ENCODE measurements at places on chromosomes 12 and 14.

- no peak for DNase-seq
These were observed 58.4 kb upstream of the PPP1R12A start for GRCh38 chr12:79993106-79993862.

GRCh38 chr14:95993768-95994592 is 45.2 kb upstream of the C14orf132 start:
- DNase-seq: peak; percentile 49

- DNase-seq: no peak
These were observed 1120.8 kb upstream of the TMEM132C start for GRCh38 chr12:127145929-127146789.

DNA sequence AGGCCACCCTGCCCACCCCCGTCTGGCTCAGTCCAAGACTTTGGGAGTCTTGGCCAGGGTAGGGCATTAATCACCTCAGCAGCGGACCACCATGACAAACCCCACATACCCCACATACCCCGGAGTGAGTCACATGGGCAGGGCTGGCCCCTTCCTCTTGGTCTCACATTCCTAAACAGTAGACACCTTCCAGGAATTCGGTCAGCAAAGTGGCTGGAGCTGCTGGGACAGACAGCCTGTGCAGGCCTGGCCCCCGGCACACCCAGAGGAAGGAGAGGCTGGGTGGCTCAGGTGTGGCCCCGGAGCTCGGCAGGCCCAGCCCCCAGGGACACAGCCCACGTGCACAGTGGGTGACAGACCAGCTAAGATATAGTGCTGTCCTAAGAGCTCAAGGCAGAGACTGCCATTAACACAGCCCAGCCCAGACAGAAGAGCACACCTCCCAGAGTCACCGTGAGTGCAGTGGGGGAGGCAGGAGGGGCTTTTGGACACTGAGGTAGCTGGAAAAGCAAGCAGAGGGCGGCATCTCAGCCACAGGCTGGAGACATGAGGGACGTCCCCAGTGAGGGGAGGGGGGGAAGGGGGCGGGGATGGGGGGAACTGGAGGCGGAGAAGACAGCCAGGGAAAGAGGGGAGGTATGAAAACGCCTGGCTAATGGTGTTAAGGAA is 24.0 kb downstream of the CCDC85C start:
- DNase-seq: no peak

GRCh38 chr14:53510281-53510912 is 357.3 kb upstream of the DDHD1 start:
- no peak for DNase-seq

DNA sequence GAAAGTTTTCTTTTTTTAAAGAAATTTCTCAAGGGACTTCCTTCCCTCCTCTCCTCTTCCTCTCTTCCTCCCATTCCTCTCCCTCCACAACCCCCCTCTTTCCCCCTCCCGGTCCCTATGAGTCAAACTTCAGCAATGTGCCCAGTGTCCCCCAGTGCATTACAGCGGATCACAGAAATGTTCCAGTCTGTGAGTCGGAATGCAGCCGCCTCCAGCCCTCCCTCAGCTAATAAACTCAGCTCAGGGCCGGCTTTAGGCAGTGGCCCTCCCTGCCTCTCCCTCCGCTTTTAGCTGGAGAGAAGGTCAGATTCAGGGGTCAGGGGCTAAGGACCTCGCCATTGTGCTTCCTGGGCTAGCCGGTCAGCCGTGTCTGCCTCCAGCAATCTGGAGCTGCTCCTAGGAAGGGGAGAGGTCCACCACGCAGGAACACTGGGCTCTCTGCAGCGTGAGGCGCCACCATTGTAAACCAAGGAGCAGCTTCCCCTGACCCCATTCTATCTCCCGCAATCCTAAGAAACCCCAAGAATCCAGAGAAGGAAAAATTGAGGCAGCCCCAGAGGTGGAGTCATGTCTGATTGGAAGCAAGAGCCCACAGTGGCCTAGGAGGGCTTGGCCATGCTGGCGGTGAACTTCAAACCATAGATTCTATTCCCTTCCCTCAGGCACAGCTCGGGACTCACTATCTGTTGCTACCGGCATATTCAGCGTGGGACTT is 1.1 kb upstream of the HDAC7 start:
- DNase-seq: no peak

Data from RPMI8226 (cell line).